Osteoblast (primary cell): ENCODE measurements at places on chromosomes 3 and 15. TPM values are rescaled to one million over a fixed set of nuclear protein-coding genes. Genes with fewer than 3 reads are reported as not detected.

- no peak overlapping the region for H3K27ac ChIP-seq
- no peak for DNase-seq
- no peak overlapping the region for H3K4me3 ChIP-seq
- peaks cover 87% of the 10 kb centered on the region for H3K36me3 ChIP-seq
- H3K27me3 ChIP-seq = no peaks in the 10 kb centered on the region
- H3K4me1 ChIP-seq = peaks cover 15% of the 10 kb centered on the region
These were observed 52.5 kb downstream of the COL8A1 start for GRCh38 chr3:99690761-99691369.

LRRC31 gene
- not detected in 2 replicates for total RNA-seq

DNA sequence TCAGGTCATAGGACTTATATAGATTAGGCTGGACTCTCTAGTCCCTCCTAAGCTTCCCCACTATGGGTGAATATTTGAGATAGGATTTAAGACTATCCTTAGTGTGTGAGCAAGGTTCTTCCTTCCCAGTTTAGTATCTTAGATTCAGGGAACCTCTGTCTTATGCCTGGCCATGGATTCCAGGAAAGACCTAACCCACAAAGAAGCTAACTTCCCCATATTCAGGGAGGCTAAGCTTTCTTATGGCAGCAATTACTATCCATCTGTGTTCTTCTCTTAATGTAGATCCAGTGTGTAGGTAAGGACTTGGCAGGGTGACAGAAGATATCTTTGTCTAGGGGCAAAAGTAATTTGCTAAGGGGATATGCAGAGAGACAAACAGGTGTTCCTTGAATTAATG lies 25.5 kb upstream of the PIK3R4 start:
- no peak overlapping the region for H3K27ac ChIP-seq
- DNase-seq = no peak
- no peaks in the 10 kb centered on the region for H3K36me3 ChIP-seq

DNA sequence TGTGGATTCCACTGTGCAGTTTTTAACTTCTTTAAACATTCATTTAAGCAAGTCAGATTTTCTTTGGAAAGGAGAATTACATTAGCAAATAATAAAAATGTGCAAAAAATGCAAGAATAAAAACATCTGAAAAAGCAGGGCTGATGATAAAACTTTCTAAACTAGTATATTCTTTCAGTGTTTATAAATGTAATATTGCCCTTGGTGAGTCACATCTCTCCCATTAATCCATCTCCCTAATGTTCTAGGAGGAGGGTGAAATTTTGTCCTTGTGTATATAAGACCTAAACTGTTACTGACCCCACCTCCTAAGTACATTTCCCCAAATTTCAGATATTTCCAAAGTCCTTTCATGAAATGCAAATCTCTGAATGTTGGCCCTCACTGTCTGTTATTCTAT lies 28.5 kb upstream of the DCUN1D1 start:
- no peak for DNase-seq
- H3K4me3 ChIP-seq = no peak overlapping the region
- no peaks in the 10 kb centered on the region for H3K27me3 ChIP-seq
- H3K4me1 ChIP-seq = peaks cover 3% of the 10 kb centered on the region

DNA sequence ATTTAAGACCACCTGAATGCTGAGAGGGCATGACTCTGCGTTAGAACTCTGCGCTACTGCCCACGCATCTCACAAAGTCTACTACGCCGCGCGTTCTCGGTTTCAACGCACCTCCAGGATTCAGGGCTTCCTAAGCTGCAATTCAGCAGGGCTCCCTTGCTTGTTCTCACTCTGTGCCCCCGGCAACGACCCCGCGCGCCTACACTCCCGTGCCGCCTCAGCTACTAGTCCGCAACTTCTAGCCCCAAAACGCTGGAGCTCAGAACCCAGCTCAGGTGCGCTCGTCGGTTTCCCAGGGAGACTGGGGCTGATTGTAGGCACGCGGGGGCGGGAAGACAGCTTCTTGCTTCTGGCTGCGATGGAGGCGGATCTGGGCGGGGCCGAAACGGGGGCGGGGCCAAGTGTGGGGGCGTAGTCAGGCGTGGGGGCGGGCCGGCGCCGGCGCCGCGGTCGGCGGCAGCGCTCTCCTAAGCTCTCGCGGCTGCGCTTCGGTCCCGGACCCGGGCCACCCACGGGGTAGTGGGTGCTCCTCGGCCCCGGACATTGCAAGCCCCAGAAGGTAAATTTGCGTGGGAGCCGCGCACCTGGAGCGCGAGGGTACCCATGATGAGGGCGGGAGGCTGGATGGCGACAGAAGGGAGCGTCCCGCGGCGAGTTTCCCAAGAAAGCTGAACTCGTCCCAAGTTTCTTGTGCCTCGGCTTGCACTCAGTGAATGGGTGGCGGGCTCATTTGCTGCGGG lies at the start of gene ARHGEF26:
Gene ARHGEF26, plus strand, starts transcription at position 430 of the 740 bp plus-strand sequence. CDS start 603 bp downstream, outside the sequence.
- H3K27me3 ChIP-seq = peaks cover 6% of the 10 kb centered on the region
- DNase-seq = peak; percentile 93
- H3K4me3 ChIP-seq = peak within 1 kb of the TSS; percentile 81
- peaks cover 15% of the 10 kb centered on the region for H3K4me1 ChIP-seq

- no peaks in the 10 kb centered on the region for H3K27me3 ChIP-seq
- DNase-seq = no peak
- H3K4me3 ChIP-seq = no peak overlapping the region
These were observed 20.6 kb upstream of the TMC3 start for GRCh38 chr15:81394603-81395002.

GRCh38 chr15:67884514-67885174 lies 44.8 kb upstream of the RNU6-1 start:
- peak; percentile 91 for DNase-seq
- H3K4me3 ChIP-seq = peak overlapping the region; percentile 75
- no peaks in the 10 kb centered on the region for H3K36me3 ChIP-seq
- no peaks in the 10 kb centered on the region for H3K4me1 ChIP-seq
- peaks cover 10% of the 10 kb centered on the region for H3K27me3 ChIP-seq
- H3K27ac ChIP-seq = no peak overlapping the region

GRCh38 chr3:54773271-54773670 lies 154.6 kb downstream of the LRTM1 start:
- no peak for DNase-seq
- H3K36me3 ChIP-seq = no peaks in the 10 kb centered on the region
- peaks cover 2% of the 10 kb centered on the region for H3K27me3 ChIP-seq
- no peak overlapping the region for H3K4me3 ChIP-seq
- H3K4me1 ChIP-seq = no peaks in the 10 kb centered on the region

GRCh38 chr3:65671004-65671403 lies 367.7 kb downstream of the MAGI1 start:
- DNase-seq = no peak
- peaks cover 9% of the 10 kb centered on the region for H3K4me1 ChIP-seq
- H3K27ac ChIP-seq = no peak overlapping the region
- H3K36me3 ChIP-seq = no peaks in the 10 kb centered on the region
- H3K4me3 ChIP-seq = no peak overlapping the region
- no peaks in the 10 kb centered on the region for H3K27me3 ChIP-seq

CFAP91 gene
- total RNA-seq = 0.36 and 0.59 TPM in 2 replicates

DNA sequence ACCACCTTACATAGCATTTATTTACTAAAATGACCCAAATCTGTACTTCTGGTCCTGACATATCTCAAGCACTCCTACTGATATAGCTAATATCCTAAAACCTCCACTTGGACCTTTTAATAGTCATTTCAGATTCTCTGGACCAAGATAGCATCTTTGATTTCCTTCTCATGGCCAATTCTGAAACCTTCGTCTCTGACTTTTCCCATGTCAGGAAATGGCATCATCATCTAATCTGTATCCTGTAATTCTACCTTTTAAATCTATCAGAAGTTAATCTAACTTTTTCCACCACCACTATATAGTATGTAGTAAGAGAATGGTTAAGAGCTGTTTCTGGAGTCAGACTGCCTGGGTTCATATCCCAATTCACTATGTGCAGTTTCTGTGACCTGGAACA lies 16.2 kb downstream of the STX19 start:
- H3K4me1 ChIP-seq = no peaks in the 10 kb centered on the region
- no peak overlapping the region for H3K4me3 ChIP-seq
- no peaks in the 10 kb centered on the region for H3K36me3 ChIP-seq

- H3K4me1 ChIP-seq = no peaks in the 10 kb centered on the region
- peaks cover 4% of the 10 kb centered on the region for H3K27me3 ChIP-seq
- DNase-seq = no peak
- no peak overlapping the region for H3K27ac ChIP-seq
- no peak overlapping the region for H3K4me3 ChIP-seq
These were observed 33.3 kb upstream of the FGD5 start for GRCh38 chr3:14785207-14786155.

FMN1 gene
- 9.0 and 11.2 TPM in 2 replicates for total RNA-seq

CTXN2 gene
- not detected in 2 replicates for total RNA-seq

GRCh38 chr15:98865397-98866339 lies 141.9 kb downstream of the PGPEP1L start:
- no peaks in the 10 kb centered on the region for H3K36me3 ChIP-seq
- peaks cover 12% of the 10 kb centered on the region for H3K4me1 ChIP-seq
- no peaks in the 10 kb centered on the region for H3K27me3 ChIP-seq

DNA sequence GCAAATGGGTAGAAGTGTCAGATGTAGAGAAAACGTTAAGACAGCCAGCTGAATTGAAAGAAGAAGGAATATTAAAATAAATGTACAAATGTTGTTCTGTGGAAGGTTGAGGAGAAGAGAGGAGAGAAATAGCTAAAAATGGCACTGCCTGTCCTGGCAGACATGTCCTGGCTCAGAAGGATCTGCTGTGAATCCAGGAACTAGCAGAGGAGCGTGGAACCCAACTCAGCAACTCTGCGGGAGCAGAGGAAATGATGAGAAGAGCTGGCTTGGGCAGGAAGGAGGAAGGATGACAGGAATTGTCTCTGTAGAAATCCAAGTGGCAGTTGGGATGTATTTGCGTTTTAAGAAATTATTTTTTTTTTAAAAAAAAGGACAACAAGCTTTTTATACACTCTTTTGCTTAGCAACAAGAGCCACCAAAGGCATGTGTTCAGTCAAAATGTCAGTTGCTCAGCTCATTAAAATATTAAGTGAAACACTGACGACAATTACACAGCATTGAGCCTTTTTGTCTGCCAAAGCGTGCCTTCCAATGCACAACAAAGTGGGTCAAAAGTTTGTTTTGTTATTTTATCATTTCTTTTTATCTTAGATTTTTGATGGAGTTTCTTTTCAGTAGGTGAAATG lies 16.1 kb downstream of the NANOGP8 start:
- no peaks in the 10 kb centered on the region for H3K4me1 ChIP-seq
- no peaks in the 10 kb centered on the region for H3K27me3 ChIP-seq
- H3K36me3 ChIP-seq = no peaks in the 10 kb centered on the region
- H3K27ac ChIP-seq = no peak overlapping the region
- DNase-seq = no peak
- no peak overlapping the region for H3K4me3 ChIP-seq

DNA sequence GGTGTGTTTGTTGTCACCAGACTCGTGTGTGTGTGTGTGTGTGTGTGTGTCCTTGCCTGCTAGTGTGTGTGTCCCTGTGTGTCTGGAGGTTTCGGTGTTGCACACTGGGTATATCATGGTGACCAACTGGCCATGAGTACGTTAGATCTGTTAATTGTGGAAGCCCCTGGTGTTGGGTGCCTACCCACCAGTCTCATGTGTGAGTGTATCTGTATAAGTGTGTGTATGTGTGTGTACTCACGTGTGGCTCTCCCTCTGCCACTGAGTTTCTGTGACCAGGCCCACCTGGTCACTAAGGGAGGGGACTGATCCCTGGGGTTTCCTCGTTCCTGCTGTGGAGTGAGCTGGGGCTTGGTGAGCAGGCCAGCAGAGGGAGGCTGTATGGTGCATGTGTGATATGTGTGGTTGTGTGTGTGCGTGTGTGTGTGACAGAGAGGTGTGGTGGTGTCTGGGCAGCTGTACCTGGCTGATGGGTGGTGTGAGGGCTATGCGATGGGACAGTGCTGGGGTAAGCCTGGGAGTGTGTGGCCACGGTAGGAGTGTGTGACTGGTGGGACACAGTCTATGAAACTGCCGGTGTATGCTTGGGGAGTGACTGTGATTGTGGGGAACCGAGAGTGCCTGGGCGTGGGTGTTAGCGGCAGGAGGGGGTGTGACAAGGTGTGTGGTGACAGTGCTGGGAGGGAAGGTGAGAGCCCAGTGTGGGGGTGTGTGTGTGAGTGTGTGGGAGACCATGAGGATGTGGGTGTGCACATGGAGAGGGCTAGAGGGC lies 1.8 kb downstream of the PRKCD start:
- H3K27me3 ChIP-seq = no peaks in the 10 kb centered on the region
- H3K4me3 ChIP-seq = peak overlapping the region; percentile 88
- peak overlapping the region; percentile 23 for H3K27ac ChIP-seq
- H3K36me3 ChIP-seq = no peaks in the 10 kb centered on the region
- DNase-seq = peak; percentile 79
- H3K4me1 ChIP-seq = peaks cover 32% of the 10 kb centered on the region

CCR5 gene
- not detected in 2 replicates for total RNA-seq

SAXO2 gene
- 1.1 and 6.2 TPM in 2 replicates for total RNA-seq

EHHADH gene
- 3.2 and 4.0 TPM in 2 replicates for total RNA-seq

DNA sequence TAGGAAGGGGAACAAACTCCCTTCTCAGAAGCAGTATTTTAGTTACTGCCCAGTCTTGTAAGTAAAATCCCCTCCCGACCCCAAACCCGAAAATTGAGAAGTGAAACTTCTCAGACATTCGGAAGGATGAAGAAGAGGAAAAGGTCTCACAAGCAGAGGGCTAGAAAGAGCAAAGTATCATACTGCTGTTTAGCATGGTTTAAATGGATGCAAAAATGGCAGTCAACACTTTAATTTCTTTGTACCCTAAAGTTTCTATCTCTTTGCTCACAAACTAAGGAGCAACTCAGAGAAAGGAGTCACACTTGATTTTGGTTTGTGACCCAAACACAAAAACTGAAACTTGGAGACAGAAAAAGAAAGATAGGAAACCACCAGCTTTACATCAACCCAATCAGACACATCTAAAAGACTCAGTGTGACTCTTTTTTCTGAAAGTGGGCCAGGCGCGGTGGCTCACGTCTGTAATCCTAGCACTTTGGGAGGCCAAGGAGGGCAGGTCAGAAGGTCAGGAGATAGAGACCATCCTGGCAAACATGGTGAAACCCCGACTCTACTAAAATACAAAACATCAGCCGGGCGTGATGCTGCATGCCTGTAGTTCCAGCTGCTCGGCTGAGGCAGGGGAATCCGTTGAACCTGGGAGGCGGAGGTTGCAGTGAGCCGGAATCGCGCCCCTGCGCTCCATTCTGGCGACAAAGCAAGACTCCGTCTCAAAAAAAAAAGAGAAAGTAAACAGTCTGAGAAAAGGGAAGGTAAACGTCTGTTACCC lies 63.2 kb upstream of the ATP11B start:
- no peak overlapping the region for H3K4me3 ChIP-seq
- H3K27me3 ChIP-seq = peaks cover 8% of the 10 kb centered on the region
- no peak for DNase-seq
- peaks cover 12% of the 10 kb centered on the region for H3K4me1 ChIP-seq
- H3K27ac ChIP-seq = no peak overlapping the region
- no peaks in the 10 kb centered on the region for H3K36me3 ChIP-seq

CCDC39 gene
- total RNA-seq = not detected in 2 replicates
